Hematopoietic multipotent progenitor cell (in vitro differentiated cells): ENCODE measurements at places on chromosomes 16 and 17.

DNA sequence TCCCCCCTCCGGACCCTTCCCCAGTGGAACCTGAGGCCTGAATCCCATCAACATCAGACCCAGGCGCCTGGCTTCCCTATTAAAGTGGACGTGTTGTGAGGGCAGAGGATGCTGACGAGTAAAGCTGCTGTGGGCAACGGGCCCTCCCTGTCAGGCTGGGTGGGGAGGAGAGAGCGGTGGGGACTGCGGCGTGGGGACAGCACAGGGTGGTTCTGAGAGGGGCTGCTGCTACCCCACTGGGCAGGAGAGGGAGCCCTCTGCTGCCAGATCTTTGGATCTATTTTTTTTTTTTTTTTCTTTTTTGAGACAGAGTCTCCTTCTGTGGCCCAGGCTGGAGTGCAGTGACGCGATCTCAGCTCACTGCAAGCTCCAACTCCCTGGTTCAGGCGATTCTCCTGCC, 5.9 kb downstream of the CA5A start:
- no peak for DNase-seq

DNA sequence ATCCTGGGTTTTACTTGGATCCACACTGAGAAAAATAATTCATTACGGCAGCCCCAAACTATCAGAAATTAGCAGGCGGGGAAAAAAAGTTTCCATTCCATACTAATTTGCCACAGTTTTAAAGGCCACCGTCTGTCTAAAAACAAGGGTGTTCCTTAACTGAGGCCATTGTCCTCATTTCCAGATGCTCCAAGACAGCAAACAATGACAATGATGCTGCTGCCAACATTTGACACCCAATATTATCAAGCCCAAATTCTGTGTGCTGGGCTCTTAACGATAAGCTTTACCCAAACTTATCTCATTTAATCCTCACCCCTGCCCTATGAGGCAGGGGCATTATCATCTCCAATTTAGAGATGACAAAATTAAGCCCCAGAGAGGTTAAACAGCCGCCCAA, 26.3 kb downstream of the CUEDC1 start:
- no peak for DNase-seq

- DNase-seq = no peak
Observed at GRCh38 chr16:68015681-68016080, at the start of gene DPEP2NB. TSS of gene DPEP2NB (minus strand) at chr16:68015911. CDS start at chr16:68015770, 141 bp downstream.

- DNase-seq = no peak
Observed at GRCh38 chr17:70265471-70265870, 96.1 kb downstream of the KCNJ2 start.

DNA sequence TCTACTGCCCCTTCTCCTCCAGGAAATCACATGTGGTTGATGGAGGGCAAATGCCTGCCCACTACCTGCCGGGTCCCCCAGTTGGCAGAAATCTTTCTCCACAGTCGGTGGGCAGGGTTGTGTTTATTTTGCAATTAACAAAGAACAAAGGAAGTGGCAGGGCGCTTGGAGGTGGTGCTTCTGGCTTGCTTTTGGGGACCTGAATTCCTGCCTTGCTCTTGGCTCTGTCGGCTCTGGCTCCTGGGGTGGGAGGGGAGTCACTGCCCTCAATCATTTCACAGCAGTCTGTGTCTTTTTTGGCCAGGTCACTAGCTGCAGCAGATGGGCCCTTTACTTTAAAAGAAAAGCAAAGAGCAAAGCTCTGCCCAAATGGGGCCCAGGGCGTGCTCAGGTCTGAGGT, 69.2 kb downstream of the C16orf78 start:
- no peak for DNase-seq

GRCh38 chr17:72390675-72391508, 270.1 kb downstream of the SOX9 start:
- no peak for DNase-seq

DNA sequence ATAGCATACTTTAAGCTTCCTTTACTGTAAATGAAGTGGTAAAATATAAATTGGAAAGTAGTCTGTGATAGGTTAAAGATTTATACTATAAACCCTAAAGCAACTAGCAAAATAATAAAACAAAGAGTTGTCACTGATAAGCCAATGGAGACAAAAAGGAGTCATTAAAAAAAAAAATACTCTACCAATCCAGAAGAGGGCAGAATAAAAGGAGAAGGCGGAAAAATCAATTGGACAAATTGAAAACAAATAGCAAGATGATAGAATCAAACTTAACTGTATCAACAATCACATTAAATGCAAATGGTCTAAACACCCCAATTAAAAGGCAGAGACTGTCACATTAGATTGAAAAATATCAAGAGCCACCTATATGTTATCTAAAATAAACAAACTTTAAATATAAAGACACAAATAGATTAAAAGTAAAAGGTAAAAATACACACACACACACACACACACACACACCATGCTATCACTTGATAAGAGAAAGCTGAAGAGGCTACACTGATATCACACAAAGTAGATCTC, 71.8 kb downstream of the CACNG1 start:
- no peak for DNase-seq

DNA sequence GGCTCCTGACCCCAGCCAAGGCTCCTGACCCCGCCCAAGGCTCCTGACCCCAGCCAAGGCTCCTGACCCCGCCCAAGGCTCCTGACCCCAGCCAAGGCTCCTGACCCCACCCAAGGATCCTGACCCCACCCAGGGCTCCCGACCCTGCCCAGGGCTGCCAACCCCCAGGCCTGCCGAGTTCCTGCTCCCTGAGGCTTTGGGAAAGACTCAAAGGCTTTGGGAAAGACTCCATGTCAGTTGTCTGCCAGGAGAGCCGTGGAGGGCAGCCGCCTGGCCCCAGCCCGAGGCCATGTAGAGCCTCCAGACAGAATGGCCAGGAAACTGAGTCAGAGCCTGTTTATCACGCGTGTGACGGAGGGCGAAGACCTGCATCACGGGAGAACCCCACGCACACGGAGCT, 21.1 kb downstream of the CBFA2T3 start:
- DNase-seq = no peak
